ENCODE measurements at places on chromosomes 1 and 21. TPM values are rescaled to one million over a fixed set of nuclear protein-coding genes. Genes with fewer than 3 reads are reported as not detected.

RGS2 gene
- 2.0 TPM for polyA plus RNA-seq

DNA sequence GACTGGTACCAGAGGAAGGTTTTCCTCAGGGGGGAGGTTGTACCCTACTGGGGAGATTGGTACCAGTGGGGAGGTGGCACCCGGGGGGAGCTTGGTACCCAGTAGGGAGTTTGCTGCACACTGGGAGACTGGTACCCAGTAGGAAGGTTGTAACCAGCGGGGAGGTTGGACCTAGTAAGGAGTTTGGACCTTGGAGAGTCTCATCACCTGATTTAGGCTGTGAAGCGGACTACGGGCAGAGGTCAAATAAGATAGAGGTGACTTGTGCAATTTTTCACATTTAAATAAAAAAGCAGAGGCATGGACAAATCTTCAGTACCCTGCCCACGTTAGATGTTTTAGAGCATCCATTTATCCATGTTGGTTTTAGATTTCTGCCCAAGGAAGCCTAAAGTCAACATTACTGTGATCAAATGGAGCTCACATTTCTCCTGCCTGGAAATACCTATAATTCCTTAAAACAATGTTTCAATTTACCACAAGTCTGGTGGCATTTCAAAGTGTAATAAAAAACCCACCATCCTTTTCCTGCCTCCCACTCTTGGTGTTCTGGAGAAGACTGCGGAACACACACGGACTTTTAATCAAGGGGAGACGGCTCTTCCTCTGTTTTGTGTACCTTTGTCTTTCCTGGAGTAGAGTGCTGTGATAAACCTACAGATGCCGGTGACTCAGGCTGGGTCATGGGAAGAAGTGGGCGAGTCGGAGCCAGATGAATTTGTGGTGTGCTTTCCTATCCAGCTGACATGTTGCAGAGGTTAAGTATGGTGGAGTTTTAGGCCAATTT is 36.2 kb upstream of the MRPS6 start:
- DNase-seq, result no peak

DNA sequence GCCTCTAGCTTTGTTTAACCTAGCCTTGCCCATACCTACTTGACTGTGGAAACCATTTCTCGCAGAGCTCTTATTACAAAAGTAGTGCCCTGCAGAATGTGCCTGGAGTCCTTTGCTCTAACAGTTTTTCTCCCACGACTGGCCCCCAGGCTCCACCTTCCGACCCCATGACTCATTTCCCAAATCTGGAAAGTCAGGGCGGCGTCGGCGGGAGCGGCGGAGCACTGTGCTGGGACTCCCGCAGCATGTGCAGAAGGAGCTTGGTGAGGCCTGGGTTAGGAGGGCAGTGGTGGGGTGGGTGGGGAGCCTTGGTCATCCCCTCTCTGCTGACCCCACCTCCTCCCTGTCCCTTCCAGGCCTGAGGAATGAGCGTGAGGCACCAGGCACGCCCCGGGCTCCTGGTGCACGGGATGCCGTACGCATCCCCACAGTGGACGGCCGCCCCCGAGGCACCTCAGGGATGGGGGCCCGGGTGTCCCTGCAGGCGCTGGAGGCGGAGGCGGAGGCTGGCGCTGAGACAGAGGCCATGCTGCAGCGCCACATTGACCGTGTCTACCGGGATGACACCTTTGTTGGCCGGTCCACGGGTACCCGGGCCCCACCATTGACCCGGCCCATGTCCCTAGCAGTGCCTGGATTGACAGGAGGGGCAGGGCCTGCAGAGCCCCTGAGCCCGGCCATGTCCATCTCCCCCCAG is 47.5 kb downstream of the YARS1 start:
- no peak for DNase-seq

DNA sequence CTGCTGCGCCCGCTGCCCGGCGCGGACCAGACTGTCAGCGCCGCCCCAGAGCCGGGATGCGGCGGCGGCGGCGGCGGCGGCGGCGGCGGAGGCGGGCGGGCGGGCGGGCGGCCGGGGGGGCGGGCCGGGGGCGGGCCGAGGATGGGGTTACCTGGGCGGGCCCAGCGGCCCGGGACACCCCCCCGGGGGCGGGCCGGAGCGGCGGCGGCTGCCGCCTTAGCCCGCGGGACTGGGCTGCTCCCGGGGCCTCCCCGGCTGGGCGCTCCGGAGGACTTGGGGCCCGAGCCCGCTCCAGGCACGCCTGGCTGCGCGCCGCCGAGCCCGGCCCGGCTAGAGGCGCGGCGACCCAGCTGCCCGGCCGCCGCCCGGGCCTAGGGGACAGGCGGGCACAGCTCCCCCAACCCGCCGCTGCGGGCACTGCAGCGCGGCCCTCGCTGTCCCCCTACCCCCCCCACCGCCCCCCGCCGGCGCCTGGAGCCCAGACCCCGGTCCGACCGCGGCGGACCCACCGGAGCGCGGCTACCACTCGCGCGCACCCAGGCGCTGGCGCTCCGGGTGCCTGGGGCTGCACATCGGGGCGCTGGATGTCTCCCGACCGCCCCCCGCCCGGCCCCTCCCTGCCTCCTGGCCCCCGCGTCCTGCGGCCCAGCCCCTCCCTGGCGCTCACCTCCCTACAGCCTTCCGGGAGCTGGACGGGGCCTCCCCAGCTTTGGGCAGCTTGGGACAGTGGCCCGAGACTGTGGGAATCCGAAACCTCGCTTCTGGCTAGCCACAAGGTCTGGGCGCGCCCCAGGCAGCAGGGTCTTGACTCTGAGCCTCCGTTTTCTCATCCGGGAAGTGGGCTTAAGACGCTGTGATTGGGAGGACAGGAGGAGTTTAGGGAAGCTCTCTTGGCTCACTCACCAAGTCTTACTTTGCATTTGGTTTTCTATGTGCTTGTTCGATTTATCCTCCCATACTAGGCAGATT is at the start of gene WNT4:
Gene WNT4, minus strand, starts transcription at position 33 of the 969 bp plus-strand sequence. CDS start 175 bp downstream, outside the sequence.
- DNase-seq, result no peak

- DNase-seq, result peak; percentile 90
Measured at GRCh38 chr1:53014791-53015507, 47.1 kb upstream of the PODN start.

GRCh38 chr1:229035748-229036082 is 235.2 kb upstream of the RAB4A start:
- DNase-seq, result no peak

GRCh38 chr21:46028573-46029091 is 47.1 kb downstream of the COL6A1 start:
- no peak for DNase-seq
